ENCODE measurements at places on chromosomes 12 and 14.

GRCh38 chr12:43273467-43273866 lies 278.5 kb downstream of the ADAMTS20 start:
- no peak for DNase-seq

GRCh38 chr12:10802587-10802986 lies at the start of gene TAS2R7:
TAS2R7 (minus strand) TSS chr12:10802627; CDS start chr12:10802570, 57 bp downstream.
- no peak for DNase-seq

- DNase-seq = no peak
These were observed 142.9 kb upstream of the TMPO start for GRCh38 chr12:98372340-98373024.

GRCh38 chr14:38286452-38286851 lies 30.6 kb upstream of the CLEC14A start:
- no peak for DNase-seq

GRCh38 chr14:34374998-34375740 lies 86.9 kb downstream of the SPTSSA start:
- DNase-seq = no peak

- no peak for DNase-seq
These were observed 207.1 kb downstream of the APAF1 start for GRCh38 chr12:98852181-98852580.

GRCh38 chr14:103500148-103500990 lies 22.3 kb downstream of the CKB start:
- DNase-seq = no peak

DNA sequence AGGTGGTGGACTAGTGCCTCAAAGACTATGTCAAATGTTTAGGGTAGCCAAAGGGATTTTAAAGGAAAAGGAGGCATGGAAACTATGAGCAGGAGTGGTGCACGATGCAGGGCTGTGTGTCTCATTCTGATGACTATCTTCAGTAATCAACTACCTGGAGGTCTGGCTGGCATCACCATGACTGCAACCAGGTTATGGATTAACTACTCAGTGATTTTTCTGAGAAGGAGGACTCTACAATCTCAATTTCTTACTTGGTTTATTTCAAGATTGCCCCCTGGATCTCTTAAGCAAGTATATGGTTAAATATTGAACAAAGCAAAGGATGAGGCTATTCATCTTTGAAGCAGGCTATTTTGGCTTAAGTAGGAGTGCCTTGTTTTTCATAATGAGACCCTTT lies 19.2 kb upstream of the EDDM3A start:
- no peak for DNase-seq

GRCh38 chr14:81557146-81557545 lies 23.5 kb upstream of the SEL1L start:
- DNase-seq = no peak

- DNase-seq = no peak
These were observed 321.1 kb upstream of the STXBP6 start for GRCh38 chr14:25371068-25371467.

DNA sequence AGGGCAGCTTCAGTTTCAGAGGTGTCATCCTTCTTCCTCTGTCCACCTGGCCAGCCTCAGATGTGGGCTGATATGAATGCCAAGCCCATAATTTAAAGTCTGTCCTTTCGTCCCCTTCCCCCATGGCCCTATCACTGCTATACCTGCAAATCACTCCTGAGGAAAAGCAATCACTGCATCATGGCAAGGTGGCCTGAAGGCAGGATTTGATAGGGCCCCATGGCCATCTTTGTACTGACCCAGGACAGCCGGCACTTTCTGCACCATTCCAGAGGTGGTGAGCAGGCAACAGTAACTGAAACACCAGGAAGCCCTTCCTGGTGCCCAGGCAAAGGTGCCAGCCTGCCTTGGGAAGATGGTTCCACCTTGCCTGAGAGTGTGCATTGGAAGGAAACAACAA lies 60.8 kb downstream of the ANO2 start:
- DNase-seq = no peak

DNA sequence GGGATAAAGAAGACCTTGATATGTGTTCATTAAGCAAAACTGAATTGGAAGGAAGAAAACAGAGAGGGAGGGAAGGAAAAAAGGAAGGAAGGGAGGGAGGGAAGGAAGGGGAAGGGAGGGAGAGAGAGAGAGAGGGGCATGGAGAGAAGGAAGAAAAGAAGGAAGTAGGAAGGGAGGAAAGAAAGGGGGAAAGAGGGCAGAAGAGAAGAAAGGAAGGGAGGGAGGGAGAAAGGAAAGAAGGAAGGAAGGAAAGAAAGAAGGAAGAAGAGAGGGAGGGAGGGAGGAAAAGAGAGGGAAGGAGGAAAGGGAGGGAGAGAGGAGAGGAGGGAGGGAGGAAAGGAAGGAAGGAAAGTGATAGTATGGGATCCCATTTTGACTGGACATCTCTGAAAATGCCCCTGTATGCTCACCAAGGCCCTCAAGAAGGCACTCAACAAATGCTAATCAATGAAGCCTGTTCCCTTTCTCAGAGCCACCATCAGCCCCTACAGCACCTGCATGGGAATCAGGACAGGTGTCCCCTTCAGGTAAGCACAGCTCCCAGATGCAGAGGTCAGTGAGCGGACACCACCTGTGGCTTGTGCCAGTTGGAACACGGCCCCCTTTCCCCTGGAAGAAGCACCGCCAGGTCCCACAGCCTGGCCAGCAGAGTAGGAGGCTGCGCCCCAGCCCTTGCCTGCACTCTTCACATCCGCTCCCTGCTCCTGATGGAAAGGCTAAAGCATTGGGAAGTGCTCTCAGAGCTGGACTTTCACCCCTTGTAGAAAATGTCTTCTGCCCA lies 161.4 kb upstream of the DIO3 start:
- DNase-seq = no peak

- no peak for DNase-seq
These were observed 132.9 kb upstream of the SSTR1 start for GRCh38 chr14:38074754-38075153.

DNA sequence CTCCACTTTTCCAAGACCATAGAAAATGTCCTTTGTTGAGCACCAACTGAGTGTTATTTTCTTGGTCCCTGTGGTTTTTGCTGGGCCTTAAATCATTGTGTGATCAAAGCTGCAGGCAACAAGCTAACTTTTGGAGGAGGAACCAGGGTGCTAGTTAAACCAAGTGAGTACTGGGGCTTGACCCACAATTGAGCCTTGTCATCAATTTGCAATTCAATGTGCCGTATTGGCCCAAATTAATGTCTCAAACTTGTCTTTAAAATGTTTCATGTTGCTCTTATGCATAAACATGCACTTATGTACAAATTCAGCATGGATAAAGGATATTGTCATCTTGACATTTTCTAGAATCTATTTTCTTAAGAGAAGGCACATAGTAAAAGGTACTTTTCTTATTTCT lies 62.3 kb downstream of the DAD1 start:
- no peak for DNase-seq

DNA sequence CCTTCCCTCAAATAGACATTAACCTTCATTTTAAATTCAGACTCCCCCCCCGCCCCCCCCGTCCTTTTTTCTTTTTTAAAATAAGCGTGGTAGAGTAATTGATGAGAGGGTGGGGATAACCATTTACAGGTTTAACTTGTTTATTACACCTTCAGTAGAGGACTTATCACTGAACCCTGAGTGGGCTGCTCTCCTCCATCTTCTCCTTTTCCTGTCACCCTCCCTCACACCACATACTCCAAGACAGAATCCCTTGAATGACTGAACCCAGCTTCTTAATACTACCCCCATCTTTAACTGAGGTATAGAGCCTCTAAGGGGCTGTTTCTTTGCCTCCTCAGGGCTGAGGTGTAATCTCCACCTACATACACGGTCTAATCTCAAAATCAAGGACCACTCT lies 3.7 kb upstream of the IKZF4 start:
- no peak for DNase-seq

DNA sequence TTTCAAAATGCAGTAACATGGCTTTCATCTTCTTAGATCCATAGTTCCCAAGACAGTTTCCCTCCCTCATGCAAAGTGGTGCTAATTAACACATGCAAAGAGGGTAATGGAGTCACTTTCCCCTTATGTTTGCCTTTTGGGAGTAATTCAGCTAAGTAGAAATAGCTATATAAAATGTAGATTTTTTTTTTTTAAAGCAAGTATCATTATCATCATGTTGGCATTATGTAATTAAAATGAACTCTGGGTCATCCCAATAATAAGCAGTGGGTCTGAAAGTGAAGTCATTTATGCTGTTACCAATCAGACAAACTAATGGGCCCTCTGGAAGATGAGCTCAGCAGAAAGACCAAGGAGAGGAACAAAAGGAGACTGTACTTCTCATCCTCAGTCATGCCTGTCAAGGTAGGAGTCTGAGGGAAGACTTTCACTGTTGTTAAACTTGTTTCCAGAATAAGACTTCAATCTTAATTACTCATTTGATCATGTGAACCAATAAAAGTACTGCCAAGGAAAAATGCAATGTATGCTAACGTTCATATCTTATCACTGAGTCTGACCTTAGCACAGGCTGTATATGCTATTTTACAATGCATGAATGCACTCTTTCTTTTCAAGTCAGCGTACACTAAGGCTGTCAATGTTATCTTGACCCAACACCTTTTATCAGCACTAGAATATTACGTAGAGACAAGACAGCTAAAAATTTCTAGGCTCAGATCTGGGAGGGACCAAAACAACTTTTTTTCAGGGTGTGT lies 26.8 kb downstream of the AREL1 start:
- DNase-seq = no peak

DNA sequence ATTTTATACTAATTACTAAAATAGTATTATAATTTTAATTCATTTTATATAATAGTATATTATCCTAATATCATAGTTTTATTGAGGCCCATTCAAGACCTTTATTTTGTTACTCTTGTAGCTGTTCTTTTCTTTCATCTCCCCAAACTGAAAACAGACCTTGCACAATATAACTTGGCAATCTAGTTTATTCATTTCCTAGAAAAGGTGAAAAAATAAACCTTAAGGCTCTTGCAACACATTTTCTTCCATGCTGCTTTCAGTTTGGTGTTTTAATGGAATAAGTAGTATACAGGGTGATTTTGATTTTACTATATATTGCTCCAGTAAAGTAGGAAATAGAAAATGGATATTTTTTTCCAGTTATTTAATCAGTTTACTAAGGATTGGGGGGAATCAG lies 174.0 kb downstream of the SLC2A13 start:
- no peak for DNase-seq

DNA sequence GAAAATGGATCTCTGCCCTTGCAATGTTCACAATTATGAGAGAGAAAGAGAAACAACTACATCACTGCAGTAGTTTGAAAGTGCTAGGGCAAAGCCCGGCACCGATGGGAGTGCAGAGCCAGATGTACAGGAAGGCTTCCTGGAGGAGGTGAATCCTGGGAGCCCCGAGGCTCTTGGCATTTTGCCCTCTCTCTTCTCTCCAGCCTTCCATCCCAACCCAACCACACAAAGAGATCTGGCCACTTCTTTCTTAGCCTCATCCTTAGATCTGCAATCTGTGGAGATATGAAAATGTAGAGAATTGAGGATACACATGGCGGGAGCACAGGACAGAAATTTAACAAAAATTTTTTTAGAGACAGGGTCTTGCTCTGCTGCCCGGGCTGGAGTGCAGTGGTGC lies 3.3 kb upstream of the PAPLN start:
- DNase-seq = no peak

DNA sequence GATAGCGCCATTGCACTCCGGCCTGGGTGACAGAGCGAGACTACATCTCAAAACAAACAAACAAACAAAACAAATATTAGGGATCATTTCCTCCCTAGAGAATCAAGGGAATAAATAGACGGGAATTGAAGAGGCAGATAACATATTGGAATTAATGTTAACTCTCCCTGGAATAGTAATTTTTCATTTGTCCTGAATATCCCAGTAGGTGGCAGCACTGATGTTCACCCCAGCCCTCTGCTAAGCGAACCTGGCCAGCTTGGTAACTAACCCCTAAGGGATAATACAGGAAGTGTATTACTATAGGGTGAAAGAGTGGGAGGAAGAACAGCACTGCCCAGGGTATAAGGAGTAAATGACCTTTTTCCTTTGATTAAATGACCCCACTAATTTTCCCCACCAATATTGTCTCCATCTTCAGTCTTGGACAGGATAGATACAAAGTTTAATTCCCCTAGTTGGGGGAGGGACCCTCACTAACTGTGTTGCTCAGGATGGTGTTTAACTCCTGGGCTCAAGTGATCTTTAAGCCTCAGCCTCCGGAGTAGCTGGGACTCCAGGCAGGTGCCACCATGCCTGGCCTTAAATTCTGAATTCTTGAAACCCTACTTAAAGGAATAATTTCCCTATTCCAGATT lies 40.5 kb downstream of the SLC2A14 start:
- no peak for DNase-seq

DNA sequence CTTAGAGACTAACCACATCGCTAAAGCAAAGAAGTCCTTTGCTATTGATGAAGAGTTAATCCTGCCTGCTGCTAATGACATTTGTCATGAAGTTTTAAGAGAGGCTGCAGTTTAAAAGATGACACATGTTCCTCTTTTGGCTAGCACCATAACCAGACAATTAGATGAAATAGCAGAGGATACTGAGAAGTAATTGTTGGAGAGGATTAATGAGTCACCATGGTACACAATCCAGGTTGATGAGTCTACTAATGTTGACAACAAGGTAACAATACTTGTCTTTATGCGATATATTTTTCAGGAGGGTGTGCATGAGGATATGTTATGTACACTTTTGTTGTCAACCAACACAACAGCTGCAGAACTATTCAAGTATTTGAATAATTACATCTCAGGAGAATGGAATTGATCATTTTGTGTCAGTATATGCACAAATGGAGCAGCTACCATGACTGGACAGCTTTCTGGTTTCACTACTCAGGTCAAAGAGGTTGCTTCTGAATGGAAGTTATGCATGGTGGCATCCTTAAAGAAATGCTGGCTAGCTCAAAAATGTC lies 56.7 kb downstream of the LRRIQ1 start:
- no peak for DNase-seq

DNA sequence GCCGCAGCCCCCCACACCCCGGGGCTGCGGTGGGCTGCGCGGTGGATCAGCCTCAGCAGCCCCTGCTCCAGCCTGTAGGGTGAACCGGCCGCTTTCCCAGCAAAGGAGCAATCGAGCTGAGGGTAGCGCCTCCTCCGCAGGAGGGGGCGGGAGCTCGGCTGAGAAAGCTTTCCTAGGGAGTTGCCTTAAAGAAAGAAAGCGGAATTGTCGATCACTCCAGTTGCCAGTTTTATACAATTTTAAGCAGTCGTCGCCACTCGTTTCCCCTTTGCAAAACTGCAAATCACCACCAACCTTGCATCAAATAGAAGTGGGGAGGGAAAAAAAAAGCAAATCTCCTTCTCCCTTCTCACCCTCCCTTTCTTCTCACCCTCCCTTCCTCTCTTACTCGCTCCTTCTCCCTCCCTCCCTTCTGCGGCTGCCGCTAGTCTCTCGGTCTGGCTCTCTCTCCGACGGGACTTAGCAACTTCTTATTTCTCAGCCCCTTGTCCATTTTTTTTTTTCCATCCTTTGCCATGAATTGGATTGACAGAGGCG lies at the start of gene PDE3A:
Gene PDE3A (plus strand): TSS at position 424 of the 537 bp plus-strand sequence. CDS start 748 bp downstream, outside the sequence.
- no peak for DNase-seq

- DNase-seq = no peak
These were observed 11.6 kb upstream of the SMCO2 start for GRCh38 chr12:27434673-27435565.

- DNase-seq = no peak
These were observed 32.2 kb upstream of the NUDT14 start for GRCh38 chr14:105213361-105213760.

Data from GM04503 (cell line).